ENCODE measurements at places on chromosomes 2 and 18. TPM values are rescaled to one million over a fixed set of nuclear protein-coding genes. Genes with fewer than 3 reads are reported as not detected.

The POTEE gene
- 0.79 TPM for total RNA-seq

The TLX2 gene
- total RNA-seq: not detected

DNA sequence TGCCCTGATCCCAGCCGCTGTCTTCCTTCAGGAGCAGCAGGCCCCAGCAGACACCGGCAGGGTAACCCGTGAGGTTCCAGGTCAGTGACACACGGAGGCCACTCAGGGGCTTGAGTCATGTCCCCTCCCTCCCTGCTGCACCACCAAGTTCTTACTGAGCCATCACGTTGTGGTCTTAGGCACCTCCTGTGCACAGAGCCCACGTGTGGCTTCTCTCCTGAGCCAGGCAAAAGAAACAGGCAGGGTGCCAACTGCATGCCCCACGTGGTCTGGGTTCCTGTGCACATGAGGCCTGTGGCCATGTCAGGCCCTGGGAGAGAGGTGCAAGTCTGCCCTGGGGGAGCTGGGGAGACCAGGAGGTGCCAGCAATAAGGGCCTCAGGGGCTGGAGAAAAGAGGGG lies 264.8 kb downstream of the KLHL29 start:
- DNase-seq: peak; percentile 46

The LCT gene
- not detected for total RNA-seq

DNA sequence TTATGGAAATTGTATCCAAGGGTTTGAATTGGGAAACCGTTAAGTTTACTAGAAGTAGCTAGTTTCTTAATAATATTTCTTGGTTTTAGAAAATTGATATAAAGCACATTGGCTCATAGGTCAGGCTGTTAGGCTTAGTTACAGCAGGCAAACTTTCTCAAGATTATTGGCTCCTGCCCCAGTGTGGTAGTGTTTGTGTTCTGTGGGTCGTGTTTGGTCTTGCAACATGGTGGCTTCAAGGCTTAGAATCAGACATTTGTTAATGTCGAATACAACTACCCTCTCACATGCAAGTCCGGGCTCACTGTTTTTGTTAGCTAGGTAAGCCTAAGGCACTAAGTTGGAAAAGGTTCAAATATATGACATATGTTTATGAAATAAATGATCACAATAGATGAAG lies 19.6 kb downstream of the CERS6 start:
- no peak for DNase-seq

DNA sequence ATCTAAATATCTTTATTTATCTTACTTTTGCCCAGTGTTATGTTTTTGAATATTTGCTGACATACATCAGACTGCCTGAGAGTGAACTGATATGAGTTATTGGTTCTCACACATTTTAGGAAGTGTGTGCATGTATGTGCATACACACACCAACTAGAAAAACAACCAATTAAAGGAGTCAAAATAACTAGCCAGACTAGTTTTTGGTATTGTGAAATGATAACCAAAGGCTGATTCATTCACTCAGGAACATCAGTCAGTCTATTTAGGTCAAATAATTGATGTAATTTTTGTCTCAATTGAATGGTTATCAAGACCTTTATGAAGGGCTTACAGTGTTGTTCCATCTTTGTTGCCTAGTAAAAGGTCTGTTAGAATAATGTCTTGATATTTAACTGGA lies 369.3 kb upstream of the VRK2 start:
- no peak for DNase-seq

The ZSCAN30 gene
- 19.0 TPM for total RNA-seq

DNA sequence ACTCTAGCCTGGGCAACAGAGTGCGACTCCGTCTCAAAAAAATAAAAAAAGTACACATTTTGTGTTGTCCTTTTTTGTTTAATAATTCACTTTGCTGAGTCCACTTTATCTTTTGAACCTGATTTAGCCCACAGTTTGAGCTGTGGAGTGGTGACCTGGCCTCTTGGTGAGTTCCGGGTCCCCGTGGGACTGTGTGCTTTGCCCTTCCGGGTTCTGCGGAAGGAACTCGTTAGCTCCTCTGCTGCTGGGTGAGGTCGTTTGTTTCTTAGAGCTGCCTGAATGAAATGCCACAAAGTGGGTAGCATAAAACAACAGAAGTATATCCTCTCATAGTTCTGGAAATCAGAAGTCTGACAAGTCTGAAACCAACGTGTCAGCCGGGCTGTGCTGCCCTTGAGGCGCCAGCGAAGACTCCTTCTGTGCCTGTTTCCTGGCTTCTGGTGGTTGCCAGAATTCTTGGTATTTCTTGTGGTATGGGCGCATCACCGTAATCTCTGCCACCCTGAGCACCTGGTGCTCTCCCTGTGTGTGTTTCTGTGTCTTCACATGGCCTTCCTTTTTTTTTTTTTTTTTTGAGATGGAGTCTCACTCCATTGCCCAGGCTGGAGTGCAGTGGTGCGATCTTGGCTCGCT lies 3.5 kb downstream of the EFHD1 start:
- no peak for DNase-seq

The COL4A4 gene
- total RNA-seq: 0.62 TPM

GRCh38 chr18:50280707-50281294 lies 522 bp downstream of the MBD1 start:
- DNase-seq: no peak

DNA sequence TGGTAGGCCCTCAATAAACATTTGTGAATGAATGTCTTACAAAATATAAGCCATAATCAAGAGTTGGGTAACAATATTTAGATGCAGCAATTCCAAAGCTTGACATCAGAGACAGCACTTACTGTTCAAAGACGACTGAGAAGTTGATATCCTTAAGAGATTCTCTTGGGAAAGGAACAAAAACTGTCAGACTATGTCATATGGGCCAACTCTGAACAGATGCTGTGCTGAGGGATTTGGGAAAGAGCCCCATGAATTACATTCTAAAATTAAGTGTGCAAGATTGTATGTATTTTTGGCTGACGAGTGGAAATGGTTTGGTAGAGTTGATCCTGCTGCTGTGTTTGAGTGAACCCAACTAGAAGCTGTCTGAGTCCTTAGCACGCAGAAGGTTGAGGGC lies 250.7 kb upstream of the LINC00305 start:
- no peak for DNase-seq

GRCh38 chr2:66587216-66587615 lies 152.3 kb downstream of the MEIS1 start:
- no peak for DNase-seq

DNA sequence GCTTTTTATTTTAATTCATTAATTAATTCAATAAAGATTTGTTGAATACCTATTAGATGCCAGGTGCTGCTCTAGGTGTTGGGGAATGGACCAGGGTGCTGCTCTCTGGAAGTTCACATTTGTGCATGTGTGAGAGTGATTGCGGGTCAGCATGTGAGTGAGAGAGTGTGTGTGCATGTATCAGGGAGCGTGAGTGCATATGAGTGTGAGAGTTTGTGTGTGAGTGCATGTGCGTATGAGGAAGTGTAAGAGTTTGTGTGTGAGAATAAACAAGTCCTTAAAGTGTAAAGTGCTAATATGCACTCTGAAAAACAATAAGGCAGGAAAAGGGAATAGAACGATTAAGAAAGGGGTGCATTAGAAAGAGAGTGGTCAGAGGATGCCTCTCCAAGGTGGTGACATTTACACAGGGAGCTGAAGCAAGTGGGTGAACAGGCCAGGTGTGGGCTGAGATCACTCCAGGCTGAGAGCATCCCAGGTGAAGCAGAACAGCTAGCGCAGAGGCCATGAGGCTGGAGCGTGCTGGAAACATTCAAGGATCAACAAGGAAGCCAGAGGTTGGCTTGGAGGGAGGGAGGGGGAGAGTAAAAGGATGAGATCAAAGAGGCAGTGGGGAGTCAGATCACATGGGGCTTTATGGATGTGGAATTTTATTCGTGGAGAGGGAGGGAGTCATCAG lies 50.5 kb upstream of the SLC1A4 start:
- no peak for DNase-seq

- DNase-seq: no peak
These were observed 134.4 kb downstream of the OSR1 start for GRCh38 chr2:19224011-19224410.

The CBLN2 gene
- not detected for total RNA-seq

- DNase-seq: no peak
These were observed 198.0 kb downstream of the ARL4C start for GRCh38 chr2:234298918-234299317.

The TRAF3IP1 gene
- 17.8 TPM for total RNA-seq

DNA sequence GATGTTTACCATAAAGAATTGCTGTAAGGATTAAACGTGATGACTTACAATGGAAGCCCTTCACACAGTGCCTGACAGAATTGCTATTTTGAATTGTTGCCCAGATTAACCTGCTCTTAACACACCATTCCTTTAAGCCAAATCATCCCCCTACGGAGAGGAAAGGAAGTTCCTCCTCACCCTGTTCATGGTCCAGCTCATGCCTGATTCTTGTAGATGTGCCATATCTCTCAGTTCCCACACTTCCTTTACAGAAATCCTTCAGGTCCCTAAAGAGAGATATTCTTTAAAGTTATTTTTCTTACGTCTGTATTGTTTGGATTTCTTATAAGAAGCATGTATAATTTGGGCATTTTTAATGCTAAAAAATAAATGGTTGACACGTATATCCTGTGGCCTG lies 127.5 kb upstream of the DAPL1 start:
- peak; percentile 93 for DNase-seq

DNA sequence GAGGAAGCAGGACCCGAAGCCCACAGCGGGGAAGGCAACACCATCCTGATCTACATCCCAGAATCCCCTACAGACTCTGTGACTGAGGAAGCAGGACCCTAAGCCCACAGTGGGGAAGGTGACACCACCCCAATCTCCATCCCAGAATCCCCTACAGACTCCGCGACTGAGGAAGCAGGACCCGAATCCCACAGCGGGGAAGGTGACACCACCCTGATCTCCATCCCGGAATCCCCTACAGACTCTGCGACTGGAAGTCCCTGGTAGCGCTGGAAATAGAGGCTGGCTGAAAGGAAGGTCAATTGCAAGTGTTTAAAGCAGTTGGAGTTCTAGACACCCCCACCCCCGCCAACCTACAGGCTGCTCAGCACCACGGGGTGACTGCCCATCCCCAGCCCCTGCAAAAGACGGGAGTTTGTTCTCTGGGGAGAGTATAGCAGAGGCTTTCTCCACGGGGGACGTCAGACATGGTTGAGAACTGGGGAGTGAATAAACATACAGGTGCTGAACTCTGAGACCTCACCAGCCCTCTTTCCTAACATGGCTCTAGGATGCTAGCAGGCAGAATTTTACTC lies 21.0 kb downstream of the CIB4 start:
- no peak for DNase-seq

DNA sequence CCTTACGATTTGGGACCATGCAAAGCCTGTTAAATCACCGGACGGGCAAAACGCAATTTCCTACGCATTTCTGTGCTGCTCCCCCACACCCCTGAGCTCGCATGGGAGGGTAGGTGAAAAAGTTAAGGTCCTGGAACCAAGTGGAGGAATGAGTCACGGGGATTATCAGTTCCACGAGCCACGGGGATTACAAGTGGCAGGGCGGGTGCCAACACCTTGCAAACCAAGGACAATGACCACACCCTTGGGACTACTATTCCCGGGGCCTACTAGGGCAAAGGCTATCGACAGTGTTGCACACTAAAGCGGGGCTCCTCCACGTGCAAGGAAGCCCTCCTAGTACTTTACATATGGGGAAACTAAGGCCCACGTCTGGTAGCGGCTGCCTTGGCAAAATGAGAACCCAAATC lies 447 bp downstream of the RETSAT start:
- DNase-seq: peak; percentile 7

The CFC1 gene
- total RNA-seq: not detected

DNA sequence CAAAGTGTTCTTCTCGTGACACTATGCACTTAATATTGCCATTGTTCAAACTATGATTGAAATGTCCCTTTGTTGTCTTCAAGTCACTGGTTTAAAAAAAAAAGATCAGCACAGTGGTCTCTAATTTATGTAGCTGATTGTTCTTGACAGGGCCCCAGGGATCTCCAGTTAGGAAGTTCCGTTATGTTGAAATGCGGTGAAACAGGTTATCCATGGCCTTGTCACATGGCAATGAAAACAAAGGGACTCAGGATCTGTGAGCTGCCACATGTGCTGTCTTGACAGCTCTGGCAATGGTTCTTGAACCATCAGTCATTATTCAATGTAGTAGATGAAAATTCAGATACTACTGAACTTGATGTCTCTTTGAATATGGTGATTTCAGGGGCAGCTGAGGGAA lies 147.4 kb downstream of the SETBP1 start:
- DNase-seq: no peak

The FAM228A gene
- not detected for total RNA-seq

DNA sequence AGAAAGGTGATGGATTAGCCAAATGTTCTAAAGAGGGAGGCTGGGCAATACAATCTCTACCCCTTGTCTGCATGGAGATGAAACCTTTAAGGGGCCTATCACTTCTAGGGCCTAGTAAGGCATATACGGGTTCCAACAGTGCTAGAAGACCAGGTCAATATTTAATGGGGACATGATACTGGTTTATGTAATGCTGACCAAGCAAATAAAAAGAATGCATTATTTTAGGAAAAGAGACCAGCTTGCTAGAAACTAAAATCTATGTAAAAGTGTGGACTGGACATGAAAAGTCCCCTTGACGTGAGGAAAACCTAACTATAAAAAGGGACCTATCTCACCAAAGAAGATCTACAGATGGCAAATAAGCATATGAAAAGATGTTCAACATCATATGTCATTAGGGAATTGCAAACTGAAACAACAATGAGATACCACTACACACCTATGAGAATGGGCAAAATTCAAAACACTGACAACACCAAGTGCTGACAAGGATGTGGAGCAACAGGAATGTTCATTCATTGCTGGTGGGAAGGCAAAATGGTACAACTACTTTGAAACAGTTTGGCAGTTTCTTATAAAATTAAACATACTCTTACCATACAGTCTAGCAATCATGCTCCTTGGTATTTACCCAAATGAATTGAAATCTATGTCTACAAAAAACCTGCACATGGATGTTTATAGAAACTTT lies 45.9 kb upstream of the TLK1 start:
- no peak for DNase-seq

- no peak for DNase-seq
These were observed 294.0 kb downstream of the DSC3 start for GRCh38 chr18:30748541-30748940.

- no peak for DNase-seq
These were observed 22.8 kb downstream of the CCNYL1 start for GRCh38 chr2:207734264-207734635.

The DHRS9 gene
- not detected for total RNA-seq

DNA sequence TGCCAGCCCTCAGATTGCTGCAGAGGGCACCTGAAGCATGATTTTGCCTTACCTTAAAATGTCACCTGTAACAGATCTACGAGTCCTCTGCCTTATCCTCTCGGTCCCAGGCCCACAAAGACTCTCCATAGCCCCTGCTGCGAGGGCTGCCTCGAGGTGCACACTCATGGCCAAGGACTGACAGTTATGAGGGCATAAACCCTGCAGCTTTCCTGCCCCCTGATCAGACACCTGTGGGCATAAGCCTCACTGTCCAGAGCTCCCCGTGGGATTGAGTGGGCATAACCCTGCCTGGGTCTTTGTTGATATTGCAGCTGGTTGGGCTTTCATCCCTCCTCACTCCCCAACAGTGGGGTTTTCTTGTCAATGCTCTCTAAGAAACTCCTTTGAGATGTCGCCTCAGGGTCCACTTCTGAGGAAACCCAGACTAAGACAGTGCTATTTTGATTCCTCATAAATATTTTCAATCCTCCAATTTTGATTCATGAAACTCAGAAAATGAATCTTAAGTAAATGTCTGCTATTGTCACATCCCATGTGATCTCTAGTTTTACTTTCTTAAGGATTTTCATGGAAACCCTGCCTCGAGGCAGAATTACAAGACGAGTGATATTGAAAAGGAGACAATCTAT lies 108.5 kb upstream of the NCK2 start:
- DNase-seq: no peak

GRCh38 chr2:95264624-95265023 lies 9.6 kb upstream of the PROM2 start:
- no peak for DNase-seq

All from astrocyte (in vitro differentiated cells and primary cell).